ENCODE measurements at places on chromosomes 11 and 22. TPM values are rescaled to one million over a fixed set of nuclear protein-coding genes. Genes with fewer than 3 reads are reported as not detected.

EFCAB6 gene
- polyA plus RNA-seq = 0.07 TPM

ROBO4 gene
- polyA plus RNA-seq = 260 TPM

BACE1-AS gene
- polyA plus RNA-seq = 9.3 TPM

ACER3 gene
- 9.9 TPM for polyA plus RNA-seq

TNRC6B gene
- 10.6 TPM for polyA plus RNA-seq

DYNC2H1 gene
- 1.9 TPM for polyA plus RNA-seq

TECTA gene
- polyA plus RNA-seq = 0.97 TPM

DNAJB7 gene
- polyA plus RNA-seq = not detected

PNPLA3 gene
- polyA plus RNA-seq = 5.3 TPM

PAMR1 gene
- not detected for polyA plus RNA-seq

EED gene
- 9.4 TPM for polyA plus RNA-seq

MCM5 gene
- polyA plus RNA-seq = 69.5 TPM

SPDYC gene
- polyA plus RNA-seq = not detected

TEX54 gene
- polyA plus RNA-seq = not detected

MUC2 gene
- not detected for polyA plus RNA-seq

STK33 gene
- 0.63 TPM for polyA plus RNA-seq

ELFN2 gene
- 0.33 TPM for polyA plus RNA-seq

OR52I1 gene
- not detected for polyA plus RNA-seq

WEE1 gene
- 19.2 TPM for polyA plus RNA-seq

NXPE4 gene
- polyA plus RNA-seq = not detected

DRD2 gene
- polyA plus RNA-seq = not detected

ZNF215 gene
- 1.2 TPM for polyA plus RNA-seq

C11orf42 gene
- not detected for polyA plus RNA-seq

DUSP8 gene
- 6.0 TPM for polyA plus RNA-seq

MPZL2 gene
- polyA plus RNA-seq = 21.0 TPM

TPP1 gene
- 224 TPM for polyA plus RNA-seq

NRIP3 gene
- polyA plus RNA-seq = 3.7 TPM

PLAAT2 gene
- polyA plus RNA-seq = 0.40 TPM
